SW 1271 (cell line): ENCODE measurements at places on chromosomes 2 and 18.

- DNase-seq = no peak
Measured at GRCh38 chr18:22337833-22338232, 79.9 kb downstream of the CTAGE1 start.

- no peak for DNase-seq
Measured at GRCh38 chr18:5895299-5895875, at the start of gene TMEM200C. TSS of gene TMEM200C (minus strand) at chr18:5895522. CDS start at chr18:5892063, 3,459 bp downstream.

- DNase-seq = no peak
Measured at GRCh38 chr2:240881913-240882312, 13.3 kb downstream of the AGXT start.

GRCh38 chr2:18546567-18546966 lies 13.9 kb downstream of the RDH14 start:
- DNase-seq = no peak

GRCh38 chr2:69514819-69515218 lies 77.6 kb upstream of the NFU1 start:
- no peak for DNase-seq

DNA sequence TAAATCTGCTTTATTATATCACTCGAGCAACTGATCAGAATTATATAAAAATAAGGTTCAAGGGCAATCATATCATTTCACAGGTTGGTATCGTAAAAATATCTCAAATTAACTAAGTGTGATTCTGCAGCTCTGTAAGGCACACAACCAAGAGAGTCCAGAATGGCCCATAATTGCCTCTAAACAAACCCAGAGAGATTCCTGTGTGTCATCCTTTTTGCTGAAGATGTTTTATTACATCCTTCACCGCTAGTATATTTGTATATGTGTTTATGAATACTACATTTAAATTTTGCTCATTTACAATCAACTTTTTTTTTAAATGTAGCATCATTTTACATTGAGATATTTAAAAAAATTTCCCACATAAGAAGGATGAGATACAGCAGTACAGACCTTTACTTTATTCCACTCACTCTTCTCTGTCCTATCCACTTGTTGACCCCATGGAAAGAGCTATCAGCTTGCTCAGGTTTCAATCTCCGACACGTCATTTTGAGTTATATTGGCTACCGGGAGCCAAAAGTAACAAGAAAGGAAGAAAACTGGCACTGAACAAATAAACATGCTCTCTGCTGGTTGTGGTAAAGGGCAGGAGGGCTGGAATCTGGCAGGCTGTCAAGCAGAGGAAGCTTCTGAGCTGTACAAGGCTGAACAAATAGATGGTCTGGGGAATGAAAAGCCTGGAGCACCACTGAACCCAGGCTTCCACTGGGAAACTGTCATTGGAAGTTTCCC lies 23.1 kb downstream of the PLA2R1 start:
- no peak for DNase-seq

DNA sequence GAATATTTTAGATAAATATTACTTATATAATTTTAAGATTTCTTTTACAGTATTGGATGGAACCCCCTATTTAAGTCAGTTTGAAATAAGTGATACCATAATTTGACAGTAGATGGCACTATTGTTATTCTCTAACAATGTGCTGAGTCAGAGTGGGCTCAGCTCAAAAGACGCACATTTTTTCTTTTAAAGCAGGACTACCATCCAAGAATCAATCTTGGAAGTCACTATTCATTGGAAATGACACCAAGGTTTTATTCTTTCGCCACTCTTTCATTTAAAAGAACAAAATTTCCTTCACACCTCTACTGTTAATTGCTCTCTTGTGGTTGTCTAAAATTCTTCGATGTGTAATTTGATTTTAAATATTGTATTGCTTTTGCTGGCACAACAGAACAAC lies 32.6 kb upstream of the SPAG16 start:
- DNase-seq = peak; percentile 5

DNA sequence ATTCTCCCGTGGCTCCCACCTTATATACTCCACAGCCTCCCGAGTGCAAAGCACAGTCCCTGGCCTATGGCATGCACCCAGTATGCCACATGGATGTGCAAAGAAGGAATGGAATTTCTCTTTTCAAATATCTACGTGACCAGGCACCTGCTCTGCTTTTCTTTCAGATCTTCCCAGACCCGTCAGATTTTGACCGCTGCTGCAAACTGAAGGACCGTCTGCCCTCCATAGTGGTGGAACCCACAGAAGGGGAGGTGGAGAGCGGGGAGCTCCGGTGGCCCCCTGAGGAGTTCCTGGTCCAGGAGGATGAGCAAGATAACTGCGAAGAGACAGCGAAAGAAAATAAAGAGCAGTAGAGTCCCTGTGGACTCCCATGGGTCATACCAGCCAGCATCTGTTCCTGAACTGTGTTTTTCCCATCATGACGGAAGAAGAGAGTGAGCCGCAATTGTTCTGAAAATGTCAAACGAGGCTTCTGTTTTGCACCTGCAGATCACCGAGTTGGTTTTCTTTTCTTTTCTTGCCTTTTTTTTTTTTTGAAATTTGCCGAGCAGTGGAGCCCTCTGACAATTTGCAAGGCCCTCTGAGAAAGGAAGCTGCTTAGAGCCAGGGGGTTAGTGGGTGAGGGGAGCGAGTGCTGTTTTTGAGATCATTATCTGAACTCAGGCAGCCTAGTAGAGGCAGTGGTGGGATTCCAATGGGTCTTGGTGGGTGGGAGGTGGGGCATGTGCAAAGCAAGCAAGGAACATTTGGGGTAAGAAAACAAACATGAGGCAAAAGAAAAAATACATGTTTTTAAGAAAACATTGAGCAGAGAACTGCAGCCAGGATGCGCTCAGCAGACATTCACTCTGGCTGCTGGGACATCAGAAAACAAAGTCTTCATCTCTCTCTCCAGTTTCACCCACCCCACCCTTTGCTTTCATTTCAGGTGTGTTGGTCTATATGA lies 26.2 kb downstream of the LBH start:
- DNase-seq = no peak

- DNase-seq = no peak
Measured at GRCh38 chr2:218290316-218291261, 1.7 kb downstream of the TMBIM1 start.

- no peak for DNase-seq
Measured at GRCh38 chr2:48927355-48927754, 171.8 kb upstream of the LHCGR start.

DNA sequence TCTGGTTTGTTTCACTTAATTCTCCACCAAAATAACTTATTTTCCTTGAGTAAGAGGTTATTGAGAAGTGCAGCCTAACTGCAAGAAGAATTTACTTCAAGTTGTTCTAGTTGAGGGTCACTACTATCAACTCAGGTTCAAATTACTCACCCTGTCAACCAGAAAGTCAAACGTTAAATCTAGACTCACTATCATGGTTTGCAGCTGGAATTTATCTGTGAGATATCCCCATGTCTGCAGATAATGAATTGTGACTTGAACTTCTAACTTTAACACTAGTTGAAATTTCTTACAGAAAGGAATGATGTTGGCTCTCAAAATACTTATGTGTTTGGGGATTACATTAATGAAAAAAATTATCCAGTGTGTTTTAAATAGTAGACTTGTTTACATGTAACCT lies 1145.7 kb upstream of the NXPH2 start:
- no peak for DNase-seq

- no peak for DNase-seq
Measured at GRCh38 chr2:211957799-211958198, 580.8 kb downstream of the ERBB4 start.
